ENCODE measurements at places on chromosomes 7 and 10.

DNA sequence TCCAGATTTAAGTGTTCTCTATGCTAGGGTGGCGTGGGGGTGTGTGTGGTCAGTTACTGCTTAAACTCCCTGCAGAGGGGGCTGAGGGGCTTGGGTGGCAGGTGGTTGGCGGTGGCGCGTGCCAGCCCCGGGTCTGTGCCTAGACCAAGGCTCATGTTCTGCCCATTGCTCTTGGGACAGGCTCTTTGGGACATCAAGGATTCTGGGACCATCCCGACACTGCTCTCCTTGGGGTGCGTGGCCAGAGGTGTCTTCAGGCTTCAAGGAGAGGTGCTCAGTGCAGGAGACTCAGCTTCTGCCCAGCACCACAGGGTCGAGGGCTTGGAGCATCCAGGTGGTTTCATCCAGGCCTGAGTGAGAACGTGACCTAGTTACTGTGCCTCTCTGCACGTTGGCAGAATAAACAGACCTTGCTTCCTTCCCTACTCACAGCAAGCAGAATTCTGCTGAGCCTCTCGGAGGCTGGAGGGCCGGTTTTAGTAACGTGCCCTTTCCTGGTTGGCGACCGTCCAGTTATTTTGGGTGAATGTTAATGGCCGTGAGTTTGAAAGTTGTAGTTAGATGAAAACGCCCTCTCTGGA lies 39.9 kb downstream of the CAMK1D start:
- no peak for DNase-seq

DNA sequence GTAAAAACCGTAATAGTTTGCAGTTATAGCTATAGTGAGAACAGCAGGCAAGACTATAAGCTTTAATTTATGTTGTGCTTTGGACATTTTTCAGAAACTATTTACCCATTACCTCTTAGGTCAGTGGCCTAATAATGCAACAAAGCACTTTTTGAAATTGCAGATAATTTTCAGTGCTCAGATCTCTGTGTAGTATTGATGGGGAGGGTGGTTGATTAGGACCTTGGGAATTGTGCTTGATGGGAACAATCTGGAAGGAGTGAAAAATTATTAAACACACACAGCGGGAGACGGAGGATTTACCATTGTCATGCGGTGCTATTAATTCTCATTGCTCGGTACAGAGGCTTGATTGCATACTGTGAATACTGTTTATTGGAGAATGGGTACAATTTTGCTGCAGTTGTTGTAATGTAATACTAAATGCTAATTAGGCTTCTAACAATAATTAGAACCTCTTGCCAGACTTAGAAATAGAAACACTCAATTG lies 304.8 kb downstream of the LRMDA start:
- no peak for DNase-seq

DNA sequence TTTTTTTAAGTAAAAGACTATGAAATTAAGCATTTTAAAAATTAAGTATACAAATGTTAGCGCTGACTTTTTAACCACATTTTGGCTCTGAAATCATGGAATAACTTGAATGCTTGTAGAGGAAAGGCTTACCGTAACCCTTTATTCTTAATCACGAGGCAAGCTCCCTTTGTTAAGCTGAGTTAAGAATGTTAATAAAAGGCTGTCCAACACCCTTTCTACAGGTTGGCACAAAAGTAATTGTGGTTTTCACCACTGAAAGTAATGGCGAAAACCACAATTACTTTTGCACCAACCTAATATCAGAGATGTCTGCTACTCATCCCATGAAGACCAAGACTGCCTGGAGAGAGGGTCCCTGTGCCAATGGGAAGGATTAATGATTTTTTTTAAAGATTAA lies 70.6 kb downstream of the STK17A start:
- DNase-seq: no peak

GRCh38 chr7:100010901-100011300 lies 4.5 kb upstream of the ZKSCAN1 start:
- DNase-seq: no peak

DNA sequence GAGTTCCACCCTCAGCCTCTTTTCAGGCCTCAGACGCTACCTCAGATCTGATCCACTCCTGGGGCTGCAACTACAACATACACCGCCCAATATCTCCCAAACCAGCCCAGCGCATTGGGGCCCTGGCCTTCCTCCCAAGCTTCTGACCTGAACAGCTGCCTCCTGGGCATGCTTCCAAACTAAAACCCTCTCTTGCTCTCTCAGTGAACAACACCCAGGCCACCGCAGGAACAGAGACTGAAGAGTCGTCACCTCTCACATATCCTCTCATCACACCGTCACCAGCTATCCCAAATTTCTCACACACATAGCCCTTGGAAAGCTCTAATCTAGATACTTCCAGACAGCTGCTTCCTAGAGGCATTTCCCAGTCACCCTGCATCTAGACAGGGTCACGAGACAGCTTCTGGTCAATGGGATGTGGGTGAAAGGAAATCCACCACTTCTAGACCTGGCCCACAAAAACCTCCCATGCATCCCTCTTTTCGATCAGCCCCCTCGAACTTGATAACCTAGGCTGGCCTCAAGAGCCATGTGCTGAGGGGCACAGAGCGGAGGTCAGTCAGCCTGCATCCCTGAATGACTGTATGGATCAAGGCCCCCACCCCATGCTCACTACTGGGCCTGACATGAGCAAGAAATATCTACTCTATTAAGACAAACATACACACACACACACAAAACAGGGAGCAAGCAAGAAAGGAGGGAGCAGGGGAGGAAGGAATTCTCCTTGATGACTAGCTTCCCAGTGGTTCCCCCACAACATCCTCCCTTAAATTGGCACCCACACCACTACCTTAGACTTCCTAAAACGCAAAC lies 1.8 kb downstream of the PARP12 start:
- DNase-seq: no peak

DNA sequence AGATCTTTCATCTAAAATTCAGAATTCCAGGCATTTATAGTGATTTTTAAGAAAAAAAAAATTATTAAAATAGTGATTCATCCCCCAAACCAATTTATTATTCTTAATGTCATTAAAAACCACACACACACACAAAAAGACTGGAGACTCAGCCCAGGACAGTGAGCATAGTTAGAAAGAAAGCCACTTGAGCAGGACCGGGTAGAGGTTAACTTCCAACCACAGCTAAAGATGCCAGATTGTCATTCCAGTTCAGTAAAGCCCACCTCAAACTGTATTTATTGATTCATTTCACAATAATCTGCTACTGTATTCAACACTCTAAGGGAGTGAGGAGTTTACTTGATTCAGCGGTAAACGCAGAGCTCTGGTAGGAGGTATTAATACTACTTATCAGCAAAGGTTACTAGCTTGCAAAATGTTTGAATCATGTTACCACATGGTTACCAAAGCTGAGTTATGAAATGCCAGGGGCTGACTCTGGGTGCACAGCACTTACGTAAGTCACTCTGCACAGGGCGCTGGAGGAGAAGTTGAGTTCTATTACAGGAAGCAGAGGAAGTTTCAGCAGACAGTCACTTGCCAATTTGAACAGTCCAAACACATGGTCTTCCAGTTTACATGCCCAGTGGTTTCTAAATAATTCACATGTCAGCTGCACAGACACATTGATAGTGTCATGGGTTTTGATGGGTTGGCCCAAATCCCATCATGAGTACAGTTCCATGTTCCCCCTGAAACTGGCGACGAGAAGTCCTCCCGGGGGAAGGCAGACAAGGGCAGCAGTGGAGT lies 64.6 kb downstream of the KLF6 start:
- no peak for DNase-seq

GRCh38 chr10:113704637-113705343 lies 25.1 kb downstream of the CASP7 start:
- DNase-seq: no peak

GRCh38 chr10:96834120-96834519 lies 2.0 kb downstream of the LCOR start:
- no peak for DNase-seq

- DNase-seq: no peak
These were observed 661 bp downstream of the HECTD2 start for GRCh38 chr10:91410638-91411371.

DNA sequence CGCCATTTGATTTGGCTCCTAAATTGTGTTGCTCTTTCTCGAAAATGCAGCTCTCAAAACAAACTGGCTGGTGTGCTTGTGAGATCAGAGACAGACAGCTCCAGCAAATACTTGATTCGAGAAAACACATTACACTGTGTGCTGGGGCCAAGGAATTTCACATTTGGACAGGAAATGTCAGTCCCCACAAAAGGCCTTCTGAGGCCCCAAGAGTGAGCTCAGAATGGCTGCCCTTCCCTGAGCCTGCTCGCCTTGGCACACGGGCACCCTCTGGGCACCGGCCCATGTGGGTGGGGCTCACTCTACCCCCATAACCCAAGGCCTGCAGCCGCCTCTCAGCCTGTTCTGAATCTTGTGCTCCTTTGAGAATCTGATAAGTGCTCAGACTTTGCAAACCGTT lies 13.9 kb upstream of the HSPA12A start:
- no peak for DNase-seq

GRCh38 chr7:99419323-99420021 lies 10.7 kb downstream of the BUD31 start:
- no peak for DNase-seq

GRCh38 chr10:30980951-30981616 lies 50.6 kb downstream of the ZNF438 start:
- no peak for DNase-seq

- no peak for DNase-seq
These were observed 87.3 kb upstream of the CSTF2T start for GRCh38 chr10:51786684-51787035.

GRCh38 chr7:90216080-90216674 lies 4.6 kb downstream of the STEAP2 start:
- DNase-seq: no peak

DNA sequence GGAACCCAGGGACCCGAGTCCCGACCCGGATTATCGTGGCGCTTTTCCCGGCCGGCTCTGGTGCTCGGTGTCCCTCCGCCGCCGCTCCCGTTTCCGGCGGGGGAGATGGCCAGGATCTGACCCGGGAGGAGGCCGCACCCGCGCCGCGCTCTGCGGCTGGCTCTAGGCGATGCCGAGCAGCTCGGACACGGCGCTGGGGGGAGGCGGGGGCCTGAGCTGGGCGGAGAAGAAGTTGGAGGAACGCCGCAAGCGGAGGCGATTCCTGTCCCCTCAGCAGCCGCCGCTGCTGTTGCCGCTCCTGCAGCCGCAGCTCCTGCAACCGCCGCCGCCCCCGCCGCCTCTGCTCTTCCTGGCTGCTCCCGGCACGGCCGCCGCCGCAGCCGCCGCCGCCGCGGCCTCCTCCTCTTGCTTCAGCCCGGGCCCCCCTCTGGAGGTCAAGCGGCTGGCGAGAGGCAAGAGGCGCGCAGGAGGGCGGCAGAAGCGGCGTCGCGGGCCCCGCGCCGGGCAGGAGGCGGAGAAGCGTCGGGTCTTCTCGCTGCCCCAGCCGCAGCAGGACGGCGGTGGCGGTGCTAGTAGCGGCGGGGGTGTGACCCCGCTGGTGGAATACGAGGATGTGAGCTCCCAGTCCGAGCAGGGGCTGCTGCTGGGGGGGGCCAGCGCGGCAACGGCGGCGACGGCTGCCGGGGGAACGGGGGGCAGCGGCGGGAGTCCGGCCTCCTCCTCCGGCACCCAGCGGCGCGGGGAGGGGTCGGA lies 593 bp downstream of the CDK13 start:
- peak; percentile 40 for DNase-seq

- no peak for DNase-seq
These were observed 241.8 kb downstream of the CREB5 start for GRCh38 chr7:28654110-28654509.

GRCh38 chr10:128221117-128221516 lies 94.9 kb upstream of the MKI67 start:
- DNase-seq: no peak

DNA sequence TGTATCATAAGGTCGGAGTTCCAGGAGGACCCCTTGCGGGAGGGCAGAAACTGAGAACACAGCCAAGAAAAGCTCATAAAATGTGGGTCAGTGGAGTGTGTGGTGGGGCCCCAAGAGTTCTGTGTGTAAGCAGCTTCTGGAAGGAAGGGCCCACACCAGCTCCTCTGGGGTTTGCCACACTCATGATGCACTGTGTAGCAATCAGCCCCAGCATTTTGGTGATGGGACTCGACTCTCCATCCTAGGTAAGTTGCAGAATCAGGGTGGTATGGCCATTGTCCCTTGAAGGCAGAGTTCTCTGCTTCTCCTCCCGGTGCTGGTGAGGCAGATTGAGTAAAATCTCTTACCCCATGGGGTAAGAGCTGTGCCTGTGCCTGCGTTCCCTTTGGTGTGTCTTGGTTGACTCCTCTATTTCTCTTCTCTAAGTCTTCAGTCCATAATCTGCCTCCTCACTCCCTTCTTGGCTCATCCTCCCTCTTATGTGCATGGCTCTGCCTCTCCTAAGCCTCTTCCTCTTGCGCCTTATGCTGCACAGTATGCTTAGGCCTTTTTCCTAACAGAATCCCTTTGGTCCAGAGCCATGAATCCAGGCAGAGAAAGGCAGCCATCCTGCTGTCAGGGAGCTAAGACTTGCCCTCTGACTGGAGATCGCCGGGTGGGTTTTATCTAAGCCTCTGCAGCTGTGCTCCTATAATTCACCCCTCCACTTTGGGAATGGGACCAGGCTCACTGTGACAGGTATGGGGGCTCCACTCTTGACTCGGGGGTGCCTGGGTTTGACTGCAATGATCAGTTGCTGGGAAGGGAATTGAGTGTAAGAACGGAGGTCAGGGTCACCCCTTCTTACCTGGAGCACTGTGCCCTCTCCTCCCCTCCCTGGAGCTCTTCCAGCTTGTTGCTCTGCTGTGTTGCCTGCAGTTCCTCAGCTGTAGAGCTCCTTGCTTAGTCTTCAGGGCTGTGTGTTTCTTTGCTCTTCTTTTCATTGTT lies 17.8 kb downstream of the PRSS2 start:
- no peak for DNase-seq

DNA sequence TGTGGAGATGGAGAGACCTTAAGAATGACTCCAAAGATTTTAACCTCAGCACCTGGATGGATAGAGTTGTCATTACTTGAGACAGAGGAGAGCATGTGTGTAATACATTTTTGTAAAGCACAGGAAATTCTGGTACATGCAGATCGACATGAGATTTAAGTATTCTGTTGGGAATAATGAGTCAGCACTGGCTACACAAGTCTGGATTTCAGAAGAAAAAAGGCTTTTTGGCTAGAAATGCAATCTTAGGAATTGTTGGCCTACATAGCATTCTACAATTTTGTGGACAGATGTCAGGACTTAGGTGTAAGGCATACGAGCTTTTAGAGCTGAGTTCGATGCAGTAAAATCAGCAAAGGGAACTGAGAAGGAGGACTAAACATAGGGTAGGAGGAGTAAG lies 24.1 kb upstream of the ANKRD30A start:
- no peak for DNase-seq

GRCh38 chr7:151427705-151428377 lies 12.1 kb downstream of the CRYGN start:
- DNase-seq: no peak

DNA sequence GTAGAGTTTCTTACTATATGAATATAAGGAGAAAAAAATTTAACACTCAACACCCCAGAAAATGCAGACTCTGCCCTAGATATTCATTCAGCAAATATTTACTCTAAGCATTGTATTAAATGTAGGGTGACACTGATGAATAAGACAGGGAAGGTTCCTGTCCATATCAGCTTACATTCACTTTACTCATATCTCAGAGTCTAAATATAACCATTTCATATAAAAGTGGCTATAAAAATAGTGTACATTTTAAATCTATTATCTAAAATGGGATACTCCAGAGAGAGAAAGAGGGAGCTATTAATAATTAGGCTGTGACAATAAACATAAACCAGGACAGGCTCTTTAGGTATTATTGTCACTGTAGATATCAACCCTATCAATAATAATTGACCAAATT lies 104.0 kb downstream of the PKD1L1 start:
- no peak for DNase-seq
